ENCODE measurements at places on chromosomes 2 and 18.

- DNase-seq = no peak
Observed at GRCh38 chr18:25457601-25458000, 105.6 kb upstream of the ZNF521 start.

DNA sequence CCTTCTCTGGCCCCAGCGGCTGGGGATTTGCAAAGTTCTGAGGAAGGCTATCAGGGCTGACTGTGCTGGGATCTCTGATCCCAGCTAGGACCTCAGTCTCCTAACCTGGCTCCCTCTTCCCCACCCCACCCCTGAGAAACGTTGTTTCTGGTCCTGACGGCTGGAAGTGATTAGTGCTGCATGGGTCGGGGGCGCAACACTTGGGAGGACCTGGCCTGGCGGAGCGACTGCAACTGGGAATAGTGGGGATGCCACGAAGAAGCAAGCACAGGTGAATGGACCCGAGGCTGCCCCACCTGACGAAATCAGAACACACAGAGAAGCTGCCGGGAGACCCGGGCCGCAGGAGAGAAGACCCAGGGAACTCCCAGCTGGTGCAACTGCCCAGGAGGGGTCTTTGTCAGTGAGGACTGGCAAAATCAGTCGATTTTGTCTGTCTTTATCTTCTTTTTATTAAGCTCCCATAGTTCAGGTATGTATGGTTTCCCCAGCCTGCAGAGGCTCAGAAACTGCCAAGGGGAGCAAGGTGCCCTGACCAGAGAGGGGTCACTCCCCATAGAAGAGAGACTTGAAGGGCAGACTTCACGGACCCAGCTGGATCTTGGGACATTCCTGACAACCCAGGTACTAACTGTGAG, 656 bp upstream of the LBX2 start:
- DNase-seq = no peak

- no peak for DNase-seq
Observed at GRCh38 chr2:157333304-157334047, 7.9 kb upstream of the ERMN start.

GRCh38 chr18:3889803-3890202, 439.8 kb downstream of the TGIF1 start:
- DNase-seq = no peak

GRCh38 chr2:121294881-121295840, 10.2 kb upstream of the TFCP2L1 start:
- no peak for DNase-seq

DNA sequence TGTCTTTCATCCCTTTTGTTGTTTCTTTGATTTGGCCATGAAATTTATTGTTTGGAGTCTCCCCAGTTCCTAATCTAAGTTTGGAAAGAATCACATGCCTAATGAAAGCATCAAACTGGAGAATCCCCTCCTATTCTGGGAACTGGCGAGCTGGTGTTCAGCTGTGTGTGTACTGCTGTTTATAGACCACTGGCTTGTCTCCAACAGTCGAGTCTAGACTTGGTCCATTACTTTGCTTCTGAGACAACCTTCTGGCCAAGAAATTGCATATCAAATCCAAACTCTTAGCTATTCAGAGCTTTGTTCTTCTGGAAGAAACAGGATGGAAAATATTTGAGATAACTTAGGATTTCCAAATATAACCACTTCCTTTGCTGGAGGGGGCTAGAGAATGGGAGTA, 111.5 kb upstream of the THSD7B start:
- DNase-seq = no peak

- DNase-seq = no peak
Observed at GRCh38 chr2:38153476-38154135, 77.7 kb upstream of the CYP1B1 start.

- DNase-seq = no peak
Observed at GRCh38 chr2:62234755-62235655, 39.1 kb downstream of the B3GNT2 start.

- no peak for DNase-seq
Observed at GRCh38 chr18:51339856-51340255, 142.4 kb upstream of the MEX3C start.

DNA sequence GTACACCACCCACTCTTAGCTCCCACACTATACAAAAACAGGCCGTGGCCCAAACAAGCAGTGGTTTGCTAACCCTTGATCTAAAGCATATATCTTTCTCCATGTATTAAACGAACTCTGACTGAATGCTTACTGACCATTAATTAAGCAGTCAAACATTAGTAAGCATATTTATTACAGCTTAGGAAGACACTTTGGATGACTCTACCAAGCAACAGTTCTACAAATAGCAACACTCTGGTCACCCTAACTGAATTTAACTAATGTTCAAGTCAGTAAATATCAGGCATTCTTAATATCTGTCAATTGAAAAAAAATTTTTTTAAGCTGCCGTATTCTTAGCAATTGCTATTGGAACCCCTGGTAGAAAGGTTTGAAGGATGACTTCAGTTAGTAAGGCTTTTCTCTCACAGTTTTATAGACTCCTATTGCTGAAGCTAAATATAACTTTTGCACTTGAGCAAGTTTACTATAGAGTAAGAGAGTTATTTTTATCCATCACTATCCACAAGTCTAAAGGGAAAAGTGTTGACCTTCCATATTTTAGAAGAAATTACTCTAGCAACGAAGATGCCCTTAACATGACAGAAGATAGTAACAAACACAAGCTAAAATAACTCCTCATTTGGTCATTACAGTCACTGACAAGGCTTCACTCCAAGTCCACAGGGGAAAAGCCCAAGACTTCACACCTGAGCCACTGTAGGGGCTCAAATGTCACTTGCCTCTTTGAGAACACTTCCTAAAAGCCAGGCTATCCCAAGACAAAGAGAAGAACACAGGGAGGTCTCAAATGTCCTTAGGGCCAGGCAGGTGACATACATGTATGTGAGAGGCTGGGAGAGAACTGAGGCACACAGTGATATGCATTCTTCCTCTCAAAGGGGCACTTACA, 74.4 kb downstream of the RTN4 start:
- DNase-seq = no peak

- DNase-seq = no peak
Observed at GRCh38 chr2:174623106-174623637, 25.6 kb upstream of the WIPF1 start.

GRCh38 chr18:75290737-75291358, 80.3 kb downstream of the TSHZ1 start:
- DNase-seq = no peak

GRCh38 chr18:77392321-77392720, 142.7 kb downstream of the GALR1 start:
- DNase-seq = no peak

DNA sequence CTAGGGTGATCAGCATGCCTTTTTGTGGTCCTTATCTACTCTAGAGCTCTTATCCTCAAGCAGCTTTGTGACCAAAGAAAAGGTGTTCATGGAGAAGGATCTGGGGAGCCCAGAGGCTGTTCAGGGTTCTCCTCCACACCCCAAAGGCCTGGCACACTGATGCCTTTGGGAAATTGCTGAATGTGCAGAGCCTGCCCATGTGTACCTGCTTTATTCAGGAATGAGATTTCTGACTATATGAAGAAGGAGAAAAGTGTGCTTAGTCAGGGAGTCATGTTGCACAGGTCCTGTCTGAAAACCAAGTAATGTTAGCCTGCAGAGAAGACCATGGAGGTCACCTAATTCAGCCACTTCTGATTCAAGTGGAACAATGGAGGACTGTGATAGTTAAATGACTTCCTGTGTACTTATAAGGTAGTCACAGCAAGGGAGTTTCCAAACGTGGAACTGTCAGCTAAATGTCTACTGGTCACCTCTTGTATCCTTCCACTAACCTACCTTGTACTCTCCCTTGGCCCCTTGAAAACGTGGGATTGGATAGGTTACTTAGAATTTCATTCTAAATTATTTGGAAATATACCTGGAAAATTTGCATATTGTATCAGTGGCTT, 81.3 kb downstream of the LIMS1 start:
- DNase-seq = no peak

DNA sequence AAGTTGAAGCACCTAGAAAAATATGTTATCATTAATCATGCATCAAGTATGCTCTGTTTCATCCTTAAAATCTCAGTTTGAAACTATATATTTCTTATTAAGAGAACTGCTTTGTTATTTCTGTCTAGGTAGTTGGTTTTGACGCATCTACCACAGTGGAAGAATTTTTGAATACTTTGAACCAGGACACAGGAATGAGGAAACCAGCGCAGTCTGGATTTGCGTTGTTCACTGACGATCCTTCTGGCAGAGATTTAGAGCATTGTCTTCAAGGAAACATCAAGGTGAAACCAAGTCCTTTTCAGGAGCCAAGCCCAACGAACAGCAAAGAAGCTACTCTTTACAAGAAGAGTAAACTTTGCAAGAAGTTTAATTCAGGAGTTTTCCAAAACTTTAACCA, 30.1 kb upstream of the DYNC2LI1 start:
- no peak for DNase-seq

GRCh38 chr2:99903981-99904380, 238.4 kb downstream of the AFF3 start:
- no peak for DNase-seq

DNA sequence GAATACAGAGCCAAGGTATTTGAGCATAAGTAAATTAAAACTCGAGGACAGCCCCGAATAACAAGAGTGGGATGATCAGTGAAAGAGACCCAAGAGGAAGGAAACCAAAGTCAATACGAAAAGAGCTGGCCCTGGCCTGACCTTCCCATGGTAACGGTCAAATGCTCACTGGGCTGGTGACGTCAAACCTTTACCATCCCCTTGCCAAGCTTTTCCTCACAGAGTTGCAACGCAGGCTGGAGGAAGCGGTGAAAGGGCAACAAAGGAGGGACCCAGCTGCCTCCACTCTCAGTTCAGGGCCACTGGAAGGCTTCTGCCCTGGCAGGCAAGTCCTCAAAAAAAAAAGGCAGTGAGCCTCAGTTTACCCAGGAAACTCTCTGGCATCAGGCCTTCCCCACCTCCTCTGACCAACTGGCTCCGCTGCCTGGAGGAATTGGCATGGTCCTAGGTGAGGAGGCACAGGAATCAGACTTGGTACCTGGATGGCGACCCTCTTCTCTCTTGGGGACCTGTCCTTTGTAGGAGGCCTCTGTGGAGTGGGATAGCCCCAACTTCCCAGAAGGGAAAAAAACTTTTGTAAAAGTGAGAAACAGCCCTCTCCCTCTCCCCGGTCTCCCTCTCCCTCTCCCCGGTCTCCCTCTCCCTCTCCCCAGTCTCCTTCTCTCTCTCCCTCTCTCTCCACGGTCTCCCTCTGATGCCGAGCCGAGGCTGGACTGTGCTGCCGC, 212.4 kb downstream of the ANAPC1 start:
- DNase-seq = no peak

- no peak for DNase-seq
Observed at GRCh38 chr2:10790228-10790973, 22.2 kb downstream of the PDIA6 start.

GRCh38 chr2:27255660-27256059, 7.2 kb downstream of the SLC30A3 start:
- no peak for DNase-seq

DNA sequence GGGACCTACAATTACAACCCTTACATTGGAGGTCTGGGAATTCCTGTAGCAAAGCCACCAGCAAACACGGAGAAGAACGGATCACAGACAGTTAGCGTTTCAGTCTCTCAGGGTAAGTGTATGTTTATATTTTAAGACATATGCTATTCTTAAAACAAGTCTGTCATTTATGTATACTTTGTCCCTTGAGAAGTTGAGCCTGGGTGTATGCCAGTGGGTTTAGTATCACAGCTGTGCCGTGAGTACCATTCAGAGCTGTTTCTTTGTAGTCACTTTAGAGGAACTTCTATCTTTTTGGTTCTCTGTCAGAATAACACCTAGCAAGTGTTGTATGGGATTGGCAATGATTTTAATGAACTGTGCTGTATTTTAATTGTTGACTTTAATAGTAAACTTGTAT, 125.6 kb downstream of the BIRC6 start:
- DNase-seq = no peak

GRCh38 chr2:210606001-210606400, 49.6 kb downstream of the CPS1 start:
- no peak for DNase-seq

DNA sequence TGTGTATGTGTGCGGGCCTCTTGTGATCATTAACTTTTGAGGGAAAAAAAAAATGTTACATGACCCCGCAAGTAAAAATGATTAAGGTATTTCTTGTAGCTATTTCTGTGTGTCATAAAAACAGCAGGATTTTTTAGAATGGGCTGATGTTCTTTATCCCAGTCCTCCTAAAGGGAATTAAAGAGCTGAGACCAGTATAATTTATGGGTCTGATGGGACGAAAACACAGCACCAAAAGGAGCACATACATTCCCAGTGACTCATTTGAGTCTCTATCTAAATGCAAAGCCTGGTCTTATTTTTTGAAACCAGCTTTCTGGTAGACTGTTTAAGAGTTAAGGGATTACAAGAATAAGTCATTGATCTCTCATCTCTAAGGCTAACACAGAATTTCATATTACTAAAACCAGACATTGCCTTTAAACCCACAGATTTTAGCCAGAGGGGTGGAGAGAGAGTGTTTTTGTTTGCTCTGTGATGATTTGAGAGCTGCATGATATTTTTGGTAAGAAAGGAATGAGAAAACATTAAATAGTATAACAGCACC, 342.3 kb upstream of the EPHA4 start:
- DNase-seq = no peak

DNA sequence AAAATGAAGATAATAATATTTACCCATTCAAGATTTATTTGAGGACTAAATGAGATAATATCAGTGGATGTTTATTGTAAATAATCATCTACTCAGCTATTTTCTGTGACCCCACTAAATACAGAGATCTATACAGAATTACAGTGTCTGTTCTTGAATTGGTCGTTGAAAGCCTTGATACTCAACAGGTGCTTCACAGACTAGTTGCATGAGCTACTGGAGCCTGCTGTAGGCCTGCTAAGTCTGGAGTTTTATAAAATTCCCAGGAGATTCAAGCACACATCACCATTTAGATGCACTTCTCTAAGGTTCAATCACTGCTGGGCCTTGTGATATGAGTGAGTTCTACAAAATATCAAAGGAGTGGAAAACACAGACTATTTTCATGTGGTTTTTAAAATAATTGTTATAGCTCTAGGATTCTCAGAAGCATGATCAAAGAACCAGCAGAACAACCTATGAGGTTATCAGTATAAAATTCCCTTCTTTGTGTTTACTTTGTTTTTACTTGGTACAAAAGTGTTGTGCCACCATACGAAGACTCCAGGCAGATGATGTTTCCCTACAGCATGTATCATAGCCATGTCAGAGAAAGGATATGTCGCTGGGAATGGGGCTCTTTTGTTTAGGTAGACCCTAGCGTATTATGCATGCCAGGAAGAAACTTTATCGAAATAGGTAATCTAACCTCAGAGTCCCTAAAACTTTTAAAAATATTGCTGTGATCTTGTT, 7.1 kb downstream of the SULT1C4 start:
- DNase-seq = no peak

- DNase-seq = no peak
Observed at GRCh38 chr18:25146512-25146910, 205.5 kb downstream of the ZNF521 start.

GRCh38 chr18:78034755-78035154, 785.1 kb downstream of the GALR1 start:
- no peak for DNase-seq

- no peak for DNase-seq
Observed at GRCh38 chr2:237564526-237565131, 1.7 kb upstream of the PRLH start.

- DNase-seq = no peak
Observed at GRCh38 chr2:222176890-222177289, 121.9 kb downstream of the PAX3 start.
